ENCODE measurements at places on chromosomes 1 and 21.

- no peak for DNase-seq
These were observed 436.8 kb upstream of the NR5A2 start for GRCh38 chr1:199590708-199591107.

DNA sequence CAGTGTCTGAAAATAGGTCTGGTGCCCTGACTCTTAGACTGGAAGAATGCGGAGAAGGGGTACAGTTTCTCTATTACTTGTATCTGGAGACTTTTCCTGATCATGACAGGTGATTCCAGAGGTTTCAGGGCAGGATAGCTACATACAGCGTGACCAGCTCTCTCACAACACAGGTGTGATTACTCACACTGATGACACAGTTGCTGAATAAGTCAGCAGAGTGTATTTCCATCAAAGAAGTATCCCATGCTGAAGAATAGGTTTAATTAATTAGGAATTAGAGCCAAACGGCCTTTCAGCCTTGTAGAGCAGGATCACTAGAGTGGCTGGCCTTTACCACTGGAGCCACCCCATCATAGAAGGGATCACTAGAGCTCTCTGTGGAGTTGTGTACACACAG, 298.6 kb downstream of the LMX1A start:
- DNase-seq, result peak; percentile 20

- no peak for DNase-seq
These were observed 883 bp upstream of the EVA1B start for GRCh38 chr1:36324353-36324703.

GRCh38 chr1:97094247-97094972, 372.8 kb downstream of the PTBP2 start:
- no peak for DNase-seq

GRCh38 chr1:108831225-108831624, 25.7 kb downstream of the AKNAD1 start:
- DNase-seq, result peak; percentile 54

DNA sequence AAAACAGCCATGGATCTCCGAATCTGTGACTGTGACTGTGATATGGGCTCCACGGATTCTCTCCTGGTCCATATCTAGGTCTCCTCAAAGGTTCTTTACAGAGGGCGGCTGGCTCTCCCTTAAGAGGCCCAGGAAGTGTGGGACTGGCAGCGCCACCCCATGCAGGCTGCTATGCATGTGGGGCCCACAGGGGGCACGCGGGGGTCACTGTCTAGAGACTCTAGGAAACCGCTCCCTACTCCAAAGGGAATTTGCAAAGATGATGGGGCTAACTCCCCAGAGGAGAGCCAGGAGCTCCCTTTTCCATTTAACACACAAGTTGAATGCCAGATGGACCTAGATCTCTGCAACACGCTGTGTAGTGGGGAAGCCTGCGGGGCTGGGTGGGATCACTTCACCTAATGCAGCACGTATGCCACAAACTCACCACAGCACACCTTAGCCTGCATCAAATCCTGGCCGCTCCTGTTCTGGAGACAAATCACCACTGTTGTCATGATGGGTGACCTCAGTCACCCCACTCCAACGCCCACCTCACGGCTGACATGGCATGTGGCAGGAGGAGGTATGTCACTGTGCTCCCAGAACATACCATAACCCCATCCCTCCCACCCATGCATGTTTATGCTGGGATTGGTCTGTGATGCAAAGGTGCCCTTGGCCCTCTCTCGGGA, 61.7 kb downstream of the SLC45A1 start:
- DNase-seq, result no peak

DNA sequence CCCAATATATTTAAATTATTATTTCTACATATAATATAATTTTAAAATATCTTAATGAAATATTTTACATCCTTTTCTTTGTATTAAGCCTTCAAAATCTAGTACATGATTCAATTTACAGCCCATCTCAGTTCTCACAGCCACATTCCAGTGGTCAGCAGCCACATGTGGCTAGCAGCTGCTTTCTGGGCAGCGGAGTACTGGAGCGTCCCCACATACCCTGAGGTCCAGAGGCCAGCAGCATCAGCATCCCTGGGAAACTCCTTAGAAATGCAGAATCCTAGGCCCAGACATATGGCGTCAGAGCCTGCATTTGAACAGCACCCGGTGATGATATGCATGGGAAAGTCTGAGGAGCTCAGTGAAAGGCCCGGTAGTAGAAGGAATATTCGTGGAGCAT, 8.6 kb upstream of the LHX4 start:
- no peak for DNase-seq

- DNase-seq, result no peak
These were observed 205.9 kb upstream of the VAMP3 start for GRCh38 chr1:7565099-7565750.

DNA sequence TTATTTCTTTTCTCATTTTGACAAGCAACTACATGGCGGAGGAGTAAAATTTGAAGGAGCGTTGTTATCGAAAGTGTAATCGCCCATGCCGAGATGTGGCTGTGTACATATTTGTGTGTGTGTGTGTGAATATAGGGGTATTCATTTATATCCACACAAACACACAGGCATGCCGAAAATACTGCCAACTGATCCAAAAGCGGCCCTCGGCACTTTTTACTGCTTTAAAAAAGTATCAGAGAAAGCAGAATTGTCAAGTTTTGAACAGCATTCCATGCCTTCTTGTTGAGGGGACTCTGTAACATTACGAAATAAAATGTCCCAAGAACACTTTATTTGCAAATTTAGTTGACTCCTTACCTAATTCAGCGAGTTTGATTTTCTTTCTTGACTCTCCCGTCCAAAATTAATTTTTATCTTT, 1.1 kb downstream of the PBX1 start:
- no peak for DNase-seq

GRCh38 chr1:185488808-185489207, 171.8 kb upstream of the IVNS1ABP start:
- DNase-seq, result no peak

GRCh38 chr1:160342526-160342925, 524 bp downstream of the COPA start:
- DNase-seq, result peak; percentile 43

DNA sequence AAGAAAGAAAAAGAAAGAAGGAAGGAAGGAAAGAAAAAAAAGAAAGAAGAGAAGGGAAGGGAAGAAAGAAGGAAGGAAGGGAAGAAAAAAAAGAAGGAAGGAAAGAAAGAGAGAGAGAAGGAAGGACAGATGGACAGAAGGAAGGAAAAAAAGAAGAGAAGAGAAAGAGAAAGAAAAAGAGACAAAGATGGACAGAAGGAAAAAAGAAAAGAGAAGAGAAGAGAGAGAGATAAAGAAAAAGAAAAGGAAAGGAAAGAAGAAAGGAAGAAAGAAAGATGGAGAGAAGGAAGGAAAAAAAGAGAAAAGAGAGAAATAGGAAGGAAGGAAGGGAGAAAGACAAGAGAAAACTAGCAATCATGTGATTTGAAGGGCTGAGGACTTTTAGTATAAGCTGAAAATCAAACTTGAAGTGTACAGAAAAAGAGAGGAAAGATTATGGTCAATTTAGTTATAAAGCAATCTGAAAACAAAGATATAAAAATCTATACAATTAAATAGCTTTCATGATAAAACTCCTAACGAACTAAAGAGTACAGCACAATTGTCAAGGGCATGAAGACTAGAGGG, 115.3 kb downstream of the LTN1 start:
- DNase-seq, result no peak

DNA sequence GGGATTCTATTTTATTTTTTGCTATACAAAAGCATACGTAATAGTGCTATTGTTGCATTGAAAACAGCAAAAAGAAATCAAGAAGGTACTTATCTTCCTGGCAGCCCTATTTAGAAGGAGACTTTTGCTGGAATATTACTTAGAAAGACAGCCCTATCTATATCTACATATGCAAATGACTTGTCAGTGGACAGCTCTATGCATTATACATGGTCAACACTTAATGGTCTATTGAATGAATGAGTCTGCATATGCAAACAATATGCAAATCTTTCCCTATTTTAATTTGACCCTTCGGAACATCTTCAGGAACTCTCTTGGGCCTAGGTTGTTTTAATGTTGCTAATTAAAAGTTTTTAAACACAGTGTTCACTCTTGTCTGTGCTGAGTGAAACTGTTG, 110.8 kb downstream of the PLXNA2 start:
- no peak for DNase-seq

- DNase-seq, result no peak
These were observed 3.3 kb downstream of the IFNGR2 start for GRCh38 chr21:33406493-33406892.

GRCh38 chr1:208177656-208178055, 66.5 kb downstream of the PLXNA2 start:
- peak; percentile 84 for DNase-seq

- no peak for DNase-seq
These were observed 62.9 kb downstream of the TRABD2B start for GRCh38 chr1:47934243-47934805.

Data from DMS53 (cell line).